ENCODE measurements at places on chromosomes 2 and 18.
A peak's percentile ranks its signal among the peaks of the same experiment; 100 is the strongest.

GRCh38 chr2:24628746-24629145 is 137.7 kb downstream of the NCOA1 start:
- no peak overlapping the region for H3K4me3 ChIP-seq
- H3K4me1 ChIP-seq = peaks cover 3% of the 10 kb centered on the region
- no peaks in the 10 kb centered on the region for H3K36me3 ChIP-seq
- H3K27me3 ChIP-seq = no peaks in the 10 kb centered on the region
- no peak for DNase-seq

DNA sequence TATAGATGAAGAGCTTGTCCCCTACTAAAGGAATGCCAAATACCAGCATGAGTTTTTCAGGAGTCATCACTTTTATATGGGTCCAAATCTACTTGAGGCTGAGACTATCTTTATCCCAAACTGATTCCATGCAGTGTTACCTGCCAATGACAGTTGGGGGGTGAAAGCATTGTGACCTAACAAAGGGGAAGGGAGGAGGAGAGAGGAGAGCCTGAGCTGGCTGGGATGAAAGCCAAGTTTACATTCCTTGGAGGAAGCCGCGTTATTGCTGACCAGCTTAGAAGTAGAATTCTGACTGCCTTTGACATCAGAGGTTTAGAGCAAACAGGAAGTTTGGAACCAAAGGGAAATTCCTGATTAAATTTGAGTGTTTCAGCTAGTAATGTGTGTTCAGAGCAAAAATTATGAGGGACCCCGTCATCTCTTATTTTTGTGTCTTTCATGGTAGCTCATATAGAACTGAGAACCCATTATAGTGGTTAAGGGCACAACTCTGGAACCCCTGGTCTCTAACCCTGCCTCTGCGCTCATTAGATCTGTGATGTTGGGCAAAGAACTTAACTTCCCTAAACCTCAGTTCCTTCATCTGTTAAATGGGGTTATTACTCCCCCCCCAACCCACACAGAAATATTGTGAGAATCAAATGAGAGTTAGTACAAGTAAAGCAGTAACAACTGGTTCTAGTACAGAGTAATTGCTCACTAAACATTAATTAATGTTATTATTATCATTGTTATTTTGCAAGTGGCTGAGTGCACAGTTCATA is 199.3 kb upstream of the EPAS1 start:
- no peaks in the 10 kb centered on the region for H3K27me3 ChIP-seq
- peaks cover 10% of the 10 kb centered on the region for H3K4me1 ChIP-seq
- DNase-seq = peak; percentile 76

GRCh38 chr2:207503234-207503633 is 26.5 kb upstream of the CREB1 start:
- peak overlapping the region; percentile 16 for H3K27ac ChIP-seq
- H3K4me3 ChIP-seq = no peak overlapping the region
- DNase-seq = peak; percentile 14
- H3K4me1 ChIP-seq = peaks cover 2% of the 10 kb centered on the region

DNA sequence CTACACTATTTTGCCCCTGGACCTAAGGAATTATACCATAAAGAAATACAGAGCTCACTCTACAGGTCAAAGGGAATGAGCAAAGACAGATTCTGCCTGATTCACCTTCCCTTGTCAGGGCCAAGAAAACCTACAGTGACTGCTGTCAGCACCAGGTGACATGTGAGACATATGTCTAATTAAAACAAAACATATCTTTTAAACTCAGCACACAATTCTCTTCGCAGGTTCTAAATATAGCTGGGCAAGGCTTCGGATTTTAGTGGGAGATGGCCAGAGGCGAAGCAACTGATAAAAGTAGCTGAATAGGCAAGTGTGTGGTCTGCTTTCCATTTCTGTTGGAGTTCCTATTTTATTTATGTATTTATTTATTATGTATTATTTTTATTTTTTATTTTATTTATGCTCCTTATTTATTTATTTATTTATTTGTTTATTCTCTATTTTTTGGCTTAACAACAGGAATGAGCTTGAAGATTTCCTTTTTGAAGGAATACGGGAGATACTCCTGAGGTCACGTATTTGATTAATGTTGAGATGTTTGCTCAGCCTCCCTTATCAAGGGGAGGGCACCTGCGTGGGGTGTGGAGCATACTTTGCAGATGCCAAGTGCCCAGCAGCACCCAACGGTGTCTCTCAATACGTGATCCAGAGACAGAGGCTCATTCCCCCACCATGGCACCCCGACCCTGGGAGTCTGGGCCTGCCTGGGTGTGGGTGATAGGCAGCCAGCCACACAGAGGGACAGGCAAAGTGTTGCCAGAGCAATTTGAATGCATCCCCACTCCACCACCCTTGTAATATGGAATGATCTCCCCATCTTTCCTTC is 141.8 kb downstream of the RNF152 start:
- H3K36me3 ChIP-seq = no peaks in the 10 kb centered on the region
- DNase-seq = no peak
- H3K4me1 ChIP-seq = peaks cover 9% of the 10 kb centered on the region
- H3K27ac ChIP-seq = no peak overlapping the region
